ENCODE measurements at places on chromosomes 2 and 18.
A peak's percentile ranks its signal among the peaks of the same experiment; 100 is the strongest.

DNA sequence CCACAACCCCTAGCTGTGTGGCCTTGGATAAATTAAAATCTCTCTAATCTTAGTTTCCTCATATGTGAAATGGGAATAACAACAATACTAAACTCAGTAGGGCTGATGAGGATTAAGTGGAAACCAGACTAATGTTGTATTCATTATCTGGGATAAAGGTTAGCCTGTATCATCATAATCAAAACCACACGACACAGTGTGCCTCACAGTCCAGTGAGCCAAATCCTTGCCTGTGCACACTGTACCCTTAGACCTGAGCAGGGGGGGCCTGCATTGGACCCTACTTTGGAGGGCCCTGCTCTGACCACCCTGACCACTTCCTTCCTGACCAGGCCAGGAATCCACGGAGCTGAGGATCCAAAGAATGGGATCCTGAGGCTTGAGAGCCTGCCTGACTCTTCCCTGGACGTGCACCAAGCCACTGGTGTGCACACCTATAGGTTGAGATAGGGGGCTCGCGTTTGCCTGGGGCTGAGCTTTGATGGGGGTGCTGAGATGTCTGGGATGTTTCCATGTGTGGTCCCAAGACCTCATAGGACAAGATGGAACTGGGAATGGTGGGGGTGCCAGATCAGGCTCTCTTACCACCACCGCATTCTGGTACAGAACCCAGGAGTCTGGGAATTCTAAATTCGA, 69.7 kb downstream of the TGOLN2 start:
- DNase-seq = peak; percentile 46

DNA sequence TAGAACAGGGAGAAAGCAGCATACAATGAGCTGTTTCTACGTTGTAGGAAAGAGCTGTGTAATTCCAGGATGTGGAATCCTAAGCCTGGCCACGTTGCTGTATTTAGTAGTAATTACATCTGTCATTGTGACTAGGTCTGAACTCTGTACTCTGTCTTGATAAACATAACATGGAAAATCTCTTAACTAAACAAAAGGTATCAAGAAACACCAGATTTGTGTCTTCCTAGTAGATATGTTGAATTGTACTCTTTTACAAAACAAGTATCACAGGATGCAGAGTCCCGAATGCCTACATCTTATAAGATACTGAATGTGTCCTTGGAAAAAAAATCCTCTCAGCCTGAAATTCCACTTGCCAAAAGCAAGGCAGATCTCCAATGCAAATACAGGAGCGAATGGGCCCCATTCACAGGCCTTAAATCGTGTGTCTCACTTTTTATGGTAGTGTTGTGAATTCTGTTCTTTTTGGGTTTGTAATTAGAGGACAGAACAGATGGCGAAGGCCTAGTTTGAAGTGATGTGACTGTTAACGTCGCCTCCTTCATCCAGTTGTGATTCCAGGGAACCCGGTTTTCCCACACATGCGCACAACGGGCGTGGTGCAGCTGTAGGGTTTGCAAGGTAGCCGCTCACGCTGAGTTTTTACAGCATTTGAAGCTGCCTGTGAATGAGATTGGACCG, 246.5 kb downstream of the GBX2 start:
- no peak for DNase-seq

GRCh38 chr2:70104231-70105111, 17.2 kb downstream of the PCBP1 start:
- peak; percentile 61 for DNase-seq

- no peak for DNase-seq
Measured at GRCh38 chr2:128374711-128375413, 56.2 kb upstream of the HS6ST1 start.

DNA sequence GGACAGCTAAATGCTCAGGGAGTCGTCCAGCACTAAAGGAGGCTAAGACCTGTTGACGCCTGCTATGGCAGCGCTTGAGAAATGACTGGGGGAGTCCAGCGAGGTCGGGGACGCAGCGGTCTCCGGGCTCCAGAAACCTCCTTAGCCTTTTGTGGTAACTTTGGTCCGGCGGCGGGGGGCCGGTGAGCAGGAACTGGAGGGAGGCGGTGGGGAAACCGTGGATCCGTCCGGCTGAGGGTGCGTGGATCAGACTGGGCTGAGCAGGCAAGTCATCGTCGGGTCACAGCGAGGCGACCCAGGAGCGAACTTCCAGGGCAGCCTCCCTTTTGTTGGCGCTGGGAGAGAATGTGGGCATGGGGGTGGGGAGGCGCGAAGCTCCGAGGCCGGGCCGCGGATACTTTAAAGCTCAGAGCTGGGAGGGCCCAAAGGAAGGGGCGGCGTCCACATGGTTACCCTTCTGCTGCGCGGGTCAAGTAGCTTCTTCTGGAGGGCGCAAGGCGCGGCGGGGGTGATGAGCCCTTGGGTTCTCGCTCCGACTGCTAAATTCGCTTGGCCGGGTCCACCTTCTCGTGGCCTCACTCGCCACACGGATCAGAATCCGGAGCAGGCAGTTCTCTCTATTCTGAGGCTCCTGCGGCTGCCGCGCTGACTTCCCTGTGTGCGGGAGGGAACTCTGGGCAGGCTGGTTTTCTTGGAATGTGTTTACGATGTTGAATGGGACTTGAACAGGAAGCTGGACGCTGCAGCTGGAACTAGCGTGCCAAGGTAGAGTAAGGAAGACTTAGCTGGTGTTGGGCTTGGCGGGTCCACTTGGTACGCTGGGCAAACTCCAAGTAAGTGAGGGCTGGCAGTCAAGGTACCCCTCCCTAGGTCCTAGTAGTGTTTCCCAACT, 920 bp downstream of the GULP1 start:
- peak; percentile 96 for DNase-seq

DNA sequence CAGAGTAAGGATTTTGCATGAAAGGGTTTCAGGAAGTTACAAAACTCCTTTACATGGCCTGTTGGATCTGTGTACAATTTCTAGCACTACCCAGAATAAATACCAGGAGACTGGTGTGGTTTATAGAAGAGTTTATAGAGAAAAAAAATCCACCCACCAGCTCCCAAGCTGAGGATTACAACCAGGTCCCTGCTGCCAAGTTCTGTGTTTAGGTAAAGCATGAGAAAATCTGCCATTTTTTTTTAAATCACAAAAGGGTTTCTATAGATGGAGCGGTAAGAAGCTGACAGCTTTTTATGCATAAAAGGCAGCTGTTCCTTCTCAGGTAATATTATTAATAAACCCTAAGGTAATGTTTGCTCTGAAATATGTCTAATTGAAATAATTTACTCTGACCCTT, 545.4 kb upstream of the ZEB2 start:
- DNase-seq = no peak

DNA sequence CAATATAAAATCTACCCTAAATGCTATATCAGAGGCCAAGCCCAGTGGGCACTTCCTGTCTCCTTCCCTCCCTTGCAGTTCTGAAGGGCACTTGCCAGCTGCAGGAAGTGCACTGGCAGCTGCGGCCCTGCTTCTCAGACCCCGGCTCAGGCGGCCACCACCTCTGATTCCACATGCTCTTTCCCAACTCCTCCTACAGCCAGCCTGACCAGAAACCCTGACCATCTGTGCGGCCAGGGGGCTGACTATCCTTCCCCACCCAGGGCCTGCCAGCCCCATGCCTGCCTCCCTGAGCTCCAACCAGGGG, 88.6 kb downstream of the ZBTB7C start:
- DNase-seq = no peak

GRCh38 chr2:54986264-54986663, 64.0 kb downstream of the RTN4 start:
- peak; percentile 29 for DNase-seq

DNA sequence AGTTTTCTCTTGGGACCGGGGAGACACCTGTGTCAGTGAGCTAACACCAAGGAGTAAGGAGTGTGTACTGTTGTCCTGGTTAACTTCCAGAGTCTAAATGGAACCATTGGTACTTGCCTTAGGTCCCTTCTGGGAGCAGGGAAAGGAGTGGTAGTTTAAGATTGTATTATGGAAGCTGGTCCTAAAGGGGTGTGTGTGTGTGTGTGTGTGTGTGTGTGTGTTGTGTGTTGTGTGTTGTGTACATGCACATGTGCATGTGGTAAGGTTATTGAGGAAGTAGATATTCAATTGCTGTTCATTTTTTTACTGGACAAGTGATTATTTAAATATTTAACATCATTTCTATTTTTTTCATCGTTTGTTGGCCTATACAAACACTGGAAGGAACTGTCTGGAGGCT, 1.4 kb downstream of the APLF start:
- DNase-seq = no peak

GRCh38 chr18:57149531-57149930, 2.6 kb downstream of the BOD1L2 start:
- DNase-seq = no peak

- no peak for DNase-seq
Measured at GRCh38 chr2:42843131-42843530, 50.7 kb upstream of the HAAO start.

DNA sequence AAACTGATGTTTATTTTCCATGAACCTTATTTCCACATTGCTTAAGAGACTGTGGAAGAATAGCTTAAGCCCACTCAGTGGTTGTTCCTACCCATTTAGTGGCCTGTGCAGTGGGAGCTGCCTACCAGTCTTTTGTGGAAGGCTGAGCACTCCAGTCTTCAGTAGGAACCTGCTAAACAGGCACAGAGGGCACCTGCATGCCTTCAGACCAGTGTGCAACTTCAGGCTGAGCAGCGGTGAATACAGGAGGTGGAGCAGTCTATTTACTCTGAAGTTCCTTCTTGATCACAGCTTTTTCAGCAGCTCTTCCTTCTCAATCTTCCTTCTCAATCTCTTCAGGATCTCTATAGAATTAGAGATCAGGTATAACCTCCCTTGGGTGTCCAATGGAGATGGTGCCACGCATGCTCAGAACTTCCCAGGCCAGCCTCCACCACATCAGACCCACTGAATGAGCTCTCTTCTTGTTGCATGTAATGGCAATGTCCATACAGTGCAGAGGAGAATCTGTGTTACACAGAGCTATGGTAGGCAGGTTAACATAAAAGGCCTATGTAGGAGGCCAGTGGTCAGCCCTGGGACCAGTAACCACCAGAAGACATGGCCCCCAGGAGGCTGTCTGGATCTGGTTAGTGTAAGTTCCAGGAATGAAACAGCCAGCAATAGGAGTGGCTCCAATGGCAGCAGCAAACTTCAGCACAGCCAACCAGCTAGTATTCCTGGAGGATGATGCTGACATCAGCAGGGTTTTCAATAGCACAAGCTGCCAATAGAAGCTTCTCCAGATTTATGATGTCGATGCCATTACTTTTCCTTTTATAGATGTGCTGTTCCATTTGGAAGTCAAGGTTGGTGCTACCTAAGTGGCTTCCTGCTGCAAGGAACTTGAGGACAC, 47.9 kb upstream of the MAT2A start:
- DNase-seq = no peak

GRCh38 chr2:205769495-205769850, 87.2 kb downstream of the NRP2 start:
- peak; percentile 46 for DNase-seq

- DNase-seq = no peak
Measured at GRCh38 chr2:129085386-129085785, 766.7 kb upstream of the HS6ST1 start.
